ENCODE measurements at places on chromosomes 6 and 20. TPM values are rescaled to one million over a fixed set of nuclear protein-coding genes. Genes with fewer than 3 reads are reported as not detected.

- DNase-seq, result no peak
These were observed 352.1 kb upstream of the SOX4 start for GRCh38 chr6:21241231-21242130.

DNA sequence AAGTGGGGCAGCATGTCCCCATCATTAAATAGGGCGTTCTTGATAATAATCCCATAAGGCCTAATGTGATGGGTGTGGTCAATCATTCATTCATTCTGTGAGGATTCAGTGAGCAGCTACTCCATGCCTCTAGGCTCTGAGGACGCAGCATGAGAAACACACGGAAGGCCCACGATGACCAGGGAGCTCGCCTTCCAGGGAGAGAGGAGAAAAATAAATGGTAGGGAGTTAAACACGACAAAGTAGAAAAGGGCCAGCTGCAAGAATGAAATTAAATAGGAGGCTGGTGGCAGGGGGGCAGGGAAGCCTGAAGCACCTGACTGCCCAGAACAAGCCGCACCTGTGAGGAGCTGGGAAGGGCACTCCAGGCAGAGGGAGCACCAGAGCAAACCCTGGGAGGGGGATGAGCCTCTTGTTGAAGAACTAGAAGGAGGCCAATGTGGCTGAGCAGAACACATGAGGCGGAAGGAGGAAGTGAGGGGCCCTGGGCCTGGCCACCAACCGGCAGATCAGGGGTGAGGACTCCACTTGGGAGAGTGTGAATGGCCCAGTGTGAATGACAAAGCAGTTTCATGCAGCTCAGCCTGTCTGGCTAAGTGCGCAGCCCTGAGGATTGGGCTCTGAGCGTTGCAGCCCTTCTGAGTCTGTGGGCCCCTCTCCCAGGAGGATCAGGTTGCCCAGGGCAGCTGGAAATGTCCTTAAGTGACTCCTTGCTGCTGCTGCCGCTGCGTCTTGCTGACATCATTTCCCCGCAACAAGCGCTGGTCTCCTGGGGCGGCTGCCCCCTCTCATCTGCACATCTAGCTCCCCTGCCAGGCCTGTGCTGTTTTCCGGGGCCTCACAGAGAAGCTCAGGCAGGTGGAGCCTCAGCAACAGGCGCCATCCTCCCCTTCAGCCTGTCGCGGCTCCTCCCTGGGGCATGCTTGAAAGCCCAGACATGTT lies 99.9 kb downstream of the CDH26 start:
- DNase-seq, result peak; percentile 53

Gene FAM209A
- total RNA-seq, result 1.4 TPM

- DNase-seq, result peak; percentile 51
These were observed 50.0 kb upstream of the ESR1 start for GRCh38 chr6:151757506-151757955.

Gene BPIFA1
- not detected for total RNA-seq
